Esophagus mucosa (tissue), 1 donor: ENCODE measurements at places on chromosomes 1 and 21.
A peak's percentile ranks its signal among the peaks of the same experiment; 100 is the strongest.

DNA sequence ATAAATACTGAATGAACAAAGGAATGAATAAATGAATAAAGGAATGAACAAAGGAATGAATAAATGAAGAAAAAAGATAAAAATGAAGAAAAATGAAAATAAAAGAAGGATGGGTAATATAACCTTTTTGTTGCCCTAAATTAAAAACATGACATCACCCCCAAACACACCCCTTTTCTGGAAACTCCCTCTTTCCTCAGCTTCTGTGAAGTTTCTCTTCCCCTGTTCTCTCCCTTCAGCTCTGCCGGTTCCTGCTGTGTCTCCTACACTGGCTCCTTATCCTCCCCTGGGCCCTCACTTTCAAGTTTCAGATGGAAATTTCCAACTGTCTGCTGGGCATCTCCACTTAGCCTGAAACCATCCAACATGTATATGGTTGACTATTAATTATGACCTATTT, 37.9 kb downstream of the RAB3B start:
- no peak for ATAC-seq

DNA sequence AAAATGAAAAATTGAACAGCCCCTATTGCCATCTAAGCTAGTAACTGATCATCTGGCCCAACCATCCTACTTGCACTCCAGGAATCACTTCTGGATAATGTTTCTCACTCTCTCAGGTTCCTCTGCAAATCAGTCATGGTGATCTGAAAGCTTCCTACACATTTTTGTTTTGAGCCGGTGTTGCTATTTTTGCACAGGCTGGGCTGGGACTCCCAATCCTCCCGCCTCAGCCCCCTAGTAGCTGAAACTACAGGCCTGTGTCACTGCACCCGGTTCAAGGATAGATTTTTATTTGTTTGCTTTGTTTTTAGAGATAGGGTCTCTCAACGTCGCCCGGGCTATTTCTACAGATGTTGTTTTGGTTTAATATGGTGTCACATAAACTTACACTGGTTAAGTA, 40.5 kb upstream of the HMCN1 start:
- ATAC-seq: no peak

DNA sequence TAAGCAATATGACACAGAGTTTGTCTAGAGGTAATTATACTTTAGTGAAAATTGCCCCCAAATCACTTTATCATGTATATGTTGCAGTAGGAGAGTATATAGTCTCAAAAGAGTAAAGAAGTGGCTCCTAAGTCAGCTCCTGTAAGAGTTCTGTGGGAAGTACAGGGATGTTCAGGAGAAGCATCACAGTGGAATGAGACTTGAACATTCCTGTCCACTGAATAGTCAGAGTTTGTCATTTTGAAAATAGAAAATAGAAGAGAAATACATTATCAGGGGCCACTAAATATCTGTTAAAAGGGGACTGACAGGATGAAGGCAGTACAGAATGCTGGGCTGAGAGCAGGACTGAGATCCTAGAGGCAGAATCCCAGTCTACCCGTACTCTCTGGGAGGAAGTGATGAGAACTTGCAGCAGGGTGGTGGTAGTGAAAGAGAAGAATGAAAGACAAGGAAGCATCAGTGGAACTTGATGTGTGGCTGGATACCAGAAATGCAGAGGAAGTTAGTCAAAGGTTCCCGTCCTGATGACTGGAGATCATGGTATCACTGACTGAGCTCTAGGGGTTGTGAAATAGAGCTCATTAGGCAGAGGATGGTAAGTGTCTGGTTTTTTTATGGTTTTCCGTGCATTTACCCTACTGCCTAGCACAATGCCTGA, 153.4 kb downstream of the FMN2 start:
- ATAC-seq: no peak

GRCh38 chr1:51432146-51432545, 86.9 kb downstream of the EPS15 start:
- no peak for ATAC-seq

DNA sequence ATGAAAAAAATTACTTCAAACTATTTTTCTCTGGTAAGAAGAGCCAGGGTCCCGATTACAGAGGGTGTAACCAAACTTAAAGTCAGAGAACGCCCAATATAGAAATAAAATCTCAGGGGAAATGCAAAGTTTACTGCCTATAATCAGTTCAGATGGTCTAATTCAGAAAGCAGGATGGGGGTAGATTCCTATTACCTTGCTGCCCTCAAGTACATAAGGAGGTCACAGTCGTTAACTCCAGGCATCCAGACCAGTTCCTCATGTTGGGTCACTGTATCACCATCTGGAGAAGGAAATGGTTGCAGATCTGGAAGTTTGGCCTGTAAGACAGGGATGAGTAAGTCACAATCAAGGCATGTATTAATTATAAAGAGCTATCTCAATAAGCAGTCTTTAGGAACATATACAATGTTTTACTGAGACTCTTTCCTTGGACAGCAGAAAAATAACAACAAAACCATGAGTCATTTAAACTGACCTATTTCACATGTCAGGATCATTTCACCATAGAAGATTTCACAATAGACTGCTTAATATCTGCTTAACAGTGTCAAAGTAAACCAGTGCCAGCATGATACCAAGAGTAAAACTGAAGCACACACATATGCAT, 179.4 kb downstream of the SLC45A1 start:
- peak; percentile 77 for ATAC-seq

GRCh38 chr21:35503671-35504070, 454.6 kb upstream of the RUNX1 start:
- ATAC-seq: no peak

DNA sequence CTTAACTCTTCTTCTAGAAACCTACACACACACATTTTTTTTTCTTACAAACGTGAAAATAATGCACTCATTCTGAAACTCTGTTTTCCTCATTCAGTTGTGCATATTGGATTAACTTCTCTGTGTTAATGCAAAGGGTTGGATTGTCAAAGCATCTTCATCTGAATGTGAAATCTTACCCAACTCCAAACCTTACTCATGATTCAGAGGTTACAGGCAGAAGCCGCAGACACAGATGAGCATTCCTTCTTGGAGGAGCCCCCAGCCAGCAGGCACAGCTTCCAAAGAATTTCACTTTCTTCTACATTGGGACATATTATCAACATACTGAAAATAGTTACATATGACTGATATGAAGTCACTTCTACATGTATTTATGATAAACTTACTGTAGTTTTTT, 15.7 kb downstream of the PATJ start:
- no peak for ATAC-seq
